Stimulated activated CD4-positive, alpha-beta T cell treated with anti-CD3 and anti-CD28 coated beads, Interleukin-2, amount 100 ng/mL, for 4 hours (primary cell): ENCODE measurements at places on chromosomes 2 and 18.
A peak's percentile ranks its signal among the peaks of the same experiment; 100 is the strongest.

DNA sequence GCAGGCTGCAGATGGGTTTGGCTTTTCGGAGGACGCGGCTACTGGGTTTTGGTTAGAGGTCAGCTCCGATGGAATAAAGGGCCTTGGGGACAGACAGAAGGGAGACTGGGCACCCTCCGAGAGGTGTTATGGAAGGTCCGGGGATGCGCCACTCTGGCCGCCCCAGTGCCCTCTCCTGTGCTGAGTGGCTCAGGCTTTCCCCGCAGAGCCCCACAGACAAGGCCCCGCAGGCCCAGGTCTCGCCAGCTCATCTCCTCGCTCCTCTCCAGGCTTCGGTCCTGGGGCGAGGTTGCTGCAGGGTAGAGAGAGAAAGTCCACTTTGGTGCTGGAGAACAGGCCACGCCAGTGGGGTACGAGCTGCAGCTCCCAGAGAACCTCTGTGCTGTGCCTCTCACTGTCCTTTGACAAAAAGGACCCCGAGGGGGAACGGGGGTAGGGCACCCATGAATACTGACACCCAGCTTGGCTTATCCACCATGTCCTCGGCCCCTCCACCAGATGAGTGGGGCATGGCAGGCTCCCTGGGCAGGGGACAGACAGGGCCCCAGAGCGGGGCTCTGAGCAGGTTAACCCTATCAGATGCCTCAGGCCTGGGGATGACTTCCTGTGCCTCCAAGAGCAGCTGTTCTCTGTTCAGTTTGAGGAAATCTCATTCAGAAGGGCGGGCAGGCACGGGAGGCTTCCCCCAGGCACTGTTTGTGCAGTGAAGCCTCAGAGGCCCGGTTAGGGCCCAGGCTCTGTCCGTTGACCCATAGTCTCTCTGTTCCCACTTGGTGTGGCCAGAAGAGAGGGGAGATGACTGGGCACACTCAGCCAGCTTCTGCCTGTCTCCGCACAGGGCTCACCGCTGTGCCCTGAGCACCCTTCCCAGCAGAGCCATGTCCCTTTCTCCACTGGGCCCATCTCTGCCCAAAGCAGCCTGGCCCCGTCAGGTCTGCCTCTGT, 15.7 kb upstream of the CNNM3 start:
- no peak for DNase-seq

DNA sequence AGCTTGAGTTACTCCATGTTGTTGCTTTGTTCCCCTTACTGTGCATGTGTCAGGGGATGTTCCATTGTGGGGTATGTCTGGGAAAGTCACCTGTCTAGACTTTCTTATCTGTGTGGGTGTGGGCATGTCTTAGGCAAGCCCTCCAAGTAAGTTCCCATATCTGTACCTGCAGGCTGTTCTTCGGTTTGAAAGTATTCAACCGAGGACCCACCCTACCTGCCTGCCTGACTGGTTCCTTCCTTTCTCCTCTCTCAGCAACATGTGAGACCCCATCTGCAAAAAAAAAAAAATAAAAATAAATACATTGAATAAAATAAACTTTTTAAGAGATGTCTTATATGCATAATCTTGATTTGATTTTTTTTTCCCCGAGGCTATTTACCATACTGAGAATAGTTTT, 622.7 kb downstream of the TDRD15 start:
- DNase-seq = no peak

- DNase-seq = no peak
Observed at GRCh38 chr2:111668741-111669140, 215.3 kb downstream of the ANAPC1 start.

GRCh38 chr2:176984987-176985386, 227.6 kb upstream of the HNRNPA3 start:
- no peak for DNase-seq

- DNase-seq = no peak
Observed at GRCh38 chr2:102618452-102619413, 620 bp upstream of the SLC9A2 start.

GRCh38 chr2:31511376-31511775, 69.4 kb downstream of the SRD5A2 start:
- DNase-seq = no peak

GRCh38 chr2:160246356-160246755, 46.3 kb upstream of the ITGB6 start:
- DNase-seq = no peak

DNA sequence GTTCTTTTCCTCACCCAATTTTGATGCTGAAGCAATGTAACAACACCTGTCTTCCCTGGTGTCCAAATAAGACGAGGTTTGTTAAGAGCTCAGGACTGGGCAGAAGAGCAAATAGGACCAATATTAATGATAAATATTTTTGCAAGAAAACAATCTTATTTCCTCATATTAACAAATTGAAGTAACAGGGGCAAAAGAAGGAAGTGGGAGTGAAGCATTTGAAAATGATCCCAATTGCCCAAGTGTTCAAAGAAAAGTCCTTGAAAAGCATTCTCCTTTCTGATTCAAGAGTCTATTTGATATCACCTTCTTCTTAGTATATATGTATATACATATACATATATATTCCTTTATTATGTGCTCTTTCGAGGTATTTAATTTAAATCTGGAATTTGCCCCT, 418.8 kb downstream of the ARHGAP15 start:
- DNase-seq = no peak

DNA sequence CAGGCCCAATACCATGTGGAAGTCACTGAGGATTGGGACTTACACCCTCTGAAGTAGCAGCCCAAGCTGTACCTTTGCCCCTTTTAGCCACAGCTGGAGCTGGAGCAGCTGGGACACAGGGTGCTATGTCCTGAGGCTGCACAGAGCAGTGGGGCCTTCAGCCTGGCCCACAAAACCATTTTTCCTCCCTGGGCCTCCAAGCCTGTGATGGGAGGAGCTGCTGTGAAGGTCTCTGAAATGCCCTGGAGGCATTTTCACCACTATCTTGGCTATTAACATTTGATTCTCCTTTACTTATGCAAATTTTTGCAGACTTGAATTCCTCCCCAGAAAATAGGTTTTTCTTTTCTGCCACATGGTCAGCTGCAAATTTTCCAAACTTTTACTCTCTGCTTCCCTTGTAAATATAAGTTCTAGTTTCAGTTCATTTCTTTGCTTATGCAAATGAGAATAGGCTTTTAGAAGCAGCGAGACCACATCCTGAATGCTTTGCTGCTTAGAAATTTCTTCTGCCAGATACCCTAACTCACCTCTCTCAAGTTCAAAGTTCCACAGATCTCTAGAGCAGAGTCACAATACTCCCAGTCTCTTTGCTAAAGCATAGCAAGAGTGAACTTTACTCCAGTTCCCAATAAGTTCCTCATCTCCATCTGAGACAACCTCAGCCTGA, 213.8 kb upstream of the MGAT5 start:
- no peak for DNase-seq

DNA sequence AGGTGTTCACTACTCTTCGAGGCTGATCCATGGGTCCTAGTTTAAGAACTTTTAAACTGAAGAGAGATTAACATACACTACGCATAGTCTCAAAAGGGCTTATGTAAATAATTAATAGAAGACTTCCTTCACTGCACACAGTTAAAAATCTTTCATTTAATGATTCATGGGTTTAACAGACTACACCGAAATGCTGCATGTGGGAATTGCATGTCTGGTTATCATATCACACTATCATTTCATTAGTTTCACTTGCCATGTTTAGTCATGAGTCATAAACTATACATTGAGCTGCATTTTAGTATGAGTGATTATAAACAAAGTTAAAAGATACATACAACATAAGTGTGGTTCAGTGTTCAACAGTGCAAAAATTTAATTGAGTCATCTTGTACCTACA, 31.2 kb downstream of the GLS start:
- no peak for DNase-seq

GRCh38 chr2:108409768-108410167, 32.0 kb downstream of the SULT1C4 start:
- DNase-seq = no peak

- peak; percentile 6 for DNase-seq
Observed at GRCh38 chr18:69469444-69469919, 68.8 kb downstream of the DOK6 start.

GRCh38 chr2:28620291-28620793, 124.5 kb downstream of the PLB1 start:
- DNase-seq = no peak

- DNase-seq = no peak
Observed at GRCh38 chr18:13416848-13417247, 198.3 kb downstream of the LDLRAD4 start.

DNA sequence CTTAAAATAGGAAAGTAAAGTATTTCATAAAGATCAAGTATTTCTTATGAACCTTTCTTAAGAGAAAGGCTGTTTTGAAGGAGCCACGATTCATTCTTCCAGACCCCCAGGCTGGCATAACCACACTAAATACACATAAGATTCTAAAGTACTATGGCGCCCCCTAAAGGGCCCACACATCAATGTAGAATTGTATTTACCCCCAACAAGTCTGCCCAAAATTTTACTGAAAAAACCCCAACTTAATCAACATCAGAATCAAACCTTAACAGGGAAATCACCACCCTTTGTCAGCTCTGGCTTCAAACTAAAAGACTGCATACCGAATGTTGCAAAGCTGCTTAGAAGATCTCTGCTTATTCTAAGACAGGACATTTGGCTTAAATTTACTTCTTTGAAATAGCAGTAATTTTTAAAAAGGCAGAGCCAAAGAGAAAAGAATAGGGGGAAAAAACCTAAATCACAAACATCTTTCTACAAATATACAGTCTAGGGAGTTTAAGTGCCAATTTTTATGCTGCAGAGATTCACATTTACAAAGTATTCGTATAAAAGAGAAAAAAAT, 20.4 kb upstream of the BCL2 start:
- no peak for DNase-seq

GRCh38 chr18:63505566-63506335, 29.0 kb downstream of the SERPINB5 start:
- no peak for DNase-seq

DNA sequence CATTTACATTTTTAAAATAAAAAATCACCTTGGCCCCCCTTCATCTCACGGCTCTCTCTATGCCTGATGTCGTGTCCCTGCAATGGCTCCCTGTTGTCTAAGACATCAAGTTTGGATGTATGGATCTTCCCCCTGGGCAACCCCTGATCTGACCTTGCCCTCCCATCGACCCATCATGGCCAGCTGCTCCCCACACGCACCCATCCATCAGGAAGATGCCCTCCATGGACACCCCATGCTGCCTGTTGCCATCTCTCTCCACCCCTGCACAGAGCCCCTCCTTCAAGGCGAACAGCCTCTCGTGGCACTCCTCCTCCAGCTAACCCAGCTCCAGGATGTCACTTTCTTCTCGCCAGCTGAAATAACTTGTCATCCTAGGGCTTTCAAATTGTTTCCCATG, 59.5 kb downstream of the DPYSL5 start:
- no peak for DNase-seq

GRCh38 chr2:149049142-149049541, 10.6 kb downstream of the LYPD6B start:
- DNase-seq = no peak

- DNase-seq = no peak
Observed at GRCh38 chr2:40440835-40441234, 11.1 kb downstream of the SLC8A1 start.

GRCh38 chr2:216404010-216404618, 8.2 kb upstream of the SMARCAL1 start:
- peak; percentile 24 for DNase-seq

GRCh38 chr2:46367286-46367685, 70.1 kb downstream of the EPAS1 start:
- DNase-seq = no peak

DNA sequence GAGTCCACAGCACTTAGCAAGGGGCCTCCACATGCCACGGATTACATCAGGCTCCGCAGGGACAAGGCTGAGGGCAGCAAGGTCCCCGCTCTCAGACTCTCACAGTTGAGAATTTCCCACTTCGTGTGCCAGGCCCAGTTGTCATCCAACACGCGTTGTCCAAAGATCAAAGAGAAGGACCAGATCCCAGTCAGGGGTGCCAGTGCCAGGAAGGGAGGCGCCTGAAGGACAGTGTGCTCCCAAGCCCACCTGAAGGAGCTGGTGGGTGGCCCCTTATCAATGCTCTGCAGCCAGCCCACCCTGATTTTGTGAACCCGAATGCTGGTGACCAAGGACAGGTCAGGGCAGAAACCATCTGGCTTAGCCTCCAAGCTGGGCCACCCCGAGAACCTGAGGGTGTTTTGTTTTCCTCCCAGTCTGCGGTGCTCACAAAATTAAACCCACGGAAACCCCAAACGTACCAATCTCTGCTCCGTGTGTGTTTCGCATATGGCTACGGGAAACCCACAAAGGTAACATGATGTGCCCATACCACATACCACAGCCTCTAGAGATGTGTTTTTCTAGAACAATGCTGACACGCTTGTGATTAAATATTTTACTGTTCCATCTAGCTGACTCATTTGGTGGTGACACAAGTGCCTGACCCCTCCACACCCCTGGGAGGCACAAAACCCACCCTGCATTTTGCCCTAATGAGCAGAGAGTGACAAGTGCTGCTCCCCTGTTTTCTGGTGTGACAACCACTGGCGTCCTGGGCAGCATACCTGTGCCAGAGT, 24.5 kb downstream of the CRACDL start:
- DNase-seq = no peak

DNA sequence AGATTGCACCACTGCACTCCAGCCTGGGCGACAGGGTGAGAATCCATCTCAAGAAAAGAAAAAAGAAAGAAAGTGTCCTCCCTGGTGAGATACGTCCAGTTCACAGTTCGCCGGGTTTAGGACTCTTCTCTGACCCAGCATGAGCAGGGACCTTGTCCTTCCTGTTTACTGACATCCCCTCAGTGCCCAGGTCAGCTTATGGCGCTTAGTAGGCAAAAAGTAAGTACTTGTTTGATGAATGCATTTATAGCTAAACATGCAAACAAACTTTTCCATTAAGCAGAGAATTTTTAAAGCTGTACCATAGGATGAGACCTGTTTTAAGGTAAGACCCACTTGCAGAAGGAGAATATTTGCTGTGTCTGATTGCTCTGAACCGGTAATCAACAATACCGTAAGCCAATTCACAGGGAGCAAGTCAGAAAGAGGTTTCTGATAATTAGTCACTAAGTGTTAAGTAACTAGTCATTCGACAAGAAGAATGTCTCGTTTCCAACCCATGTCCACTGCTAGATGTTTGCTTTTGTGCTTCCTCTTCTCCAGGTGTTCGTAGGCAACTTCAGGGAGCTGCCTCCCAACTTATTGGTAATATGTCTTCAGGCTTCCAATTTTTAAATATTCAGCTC, 40.0 kb downstream of the MOGAT1 start:
- no peak for DNase-seq

DNA sequence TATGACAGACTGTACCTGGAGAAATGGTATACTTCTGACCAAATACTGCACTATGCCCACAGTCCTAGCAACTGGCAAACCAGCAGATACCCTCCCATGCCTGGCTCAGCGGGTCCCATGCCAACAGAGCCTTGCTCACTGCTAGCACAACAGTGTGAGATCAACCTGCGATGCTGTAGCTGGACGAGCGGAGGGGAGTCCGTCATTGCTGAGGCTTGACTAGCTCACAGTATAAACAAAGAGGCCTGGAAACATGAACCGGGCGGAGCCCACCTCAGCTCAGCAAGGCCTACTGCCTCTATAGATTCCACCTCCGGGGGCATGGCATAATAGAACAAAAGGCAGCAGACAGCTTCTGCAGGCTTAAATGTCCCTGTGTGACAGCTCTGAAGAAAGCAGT, 93.2 kb upstream of the CAB39 start:
- no peak for DNase-seq

GRCh38 chr2:237858294-237859081, 935 bp upstream of the RAMP1 start:
- DNase-seq = peak; percentile 5

GRCh38 chr18:35464831-35465279, 32.9 kb downstream of the INO80C start:
- no peak for DNase-seq
